Mesenchymal stem cell (in vitro differentiated cells and primary cell): ENCODE measurements at places on chromosomes 11 and 22.

DNA sequence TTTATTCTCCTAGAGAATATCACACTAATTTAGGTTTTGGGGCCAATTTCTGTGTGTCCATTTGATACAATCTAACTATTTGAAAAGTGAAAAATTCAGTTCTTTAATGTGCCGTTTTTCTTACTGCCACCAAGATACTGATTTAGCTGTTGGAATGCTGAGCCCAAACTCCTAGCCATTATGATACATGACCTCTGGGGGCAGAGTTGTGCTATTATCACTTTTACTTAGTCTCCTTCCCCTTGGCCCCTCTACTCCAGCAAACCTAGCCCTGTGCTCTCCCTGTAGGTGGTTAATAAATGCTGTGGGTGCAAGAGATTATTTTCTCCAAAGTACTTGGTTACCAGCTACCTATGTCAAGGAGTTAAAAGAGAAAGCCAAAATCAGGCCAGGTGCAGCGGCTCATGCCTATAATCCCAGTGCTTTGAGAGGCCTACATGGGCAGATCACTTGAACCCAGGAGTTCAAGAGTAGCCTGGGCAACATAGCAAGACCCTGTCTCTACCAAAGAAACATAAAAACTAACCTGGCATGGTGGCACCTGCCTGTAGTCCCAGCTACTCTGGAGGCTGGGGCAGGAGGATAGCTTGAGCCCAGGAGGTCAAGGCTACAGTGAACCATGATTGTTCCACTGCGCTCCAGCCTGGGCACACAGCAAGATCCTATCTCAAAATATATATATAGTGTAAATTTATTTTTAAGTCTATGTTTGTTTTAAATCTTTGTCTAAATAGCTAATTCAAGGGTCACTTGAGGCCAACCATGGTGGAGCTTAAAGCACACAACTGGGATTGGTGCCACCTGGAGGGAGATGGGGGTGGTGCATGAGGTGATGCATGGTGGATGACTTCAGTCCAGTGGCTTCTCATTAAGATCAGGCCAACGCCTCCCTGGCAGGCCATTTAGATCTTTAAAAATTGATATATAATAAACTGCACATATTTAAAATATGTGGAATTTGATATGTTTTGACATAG, 193.2 kb upstream of the PLET1 start:
- H3K36me3 ChIP-seq, result no peaks in the 10 kb centered on the region
- H3K27me3 ChIP-seq, result no peaks in the 10 kb centered on the region
- H3K27ac ChIP-seq, result no peak overlapping the region
- H3K4me1 ChIP-seq, result no peaks in the 10 kb centered on the region

DNA sequence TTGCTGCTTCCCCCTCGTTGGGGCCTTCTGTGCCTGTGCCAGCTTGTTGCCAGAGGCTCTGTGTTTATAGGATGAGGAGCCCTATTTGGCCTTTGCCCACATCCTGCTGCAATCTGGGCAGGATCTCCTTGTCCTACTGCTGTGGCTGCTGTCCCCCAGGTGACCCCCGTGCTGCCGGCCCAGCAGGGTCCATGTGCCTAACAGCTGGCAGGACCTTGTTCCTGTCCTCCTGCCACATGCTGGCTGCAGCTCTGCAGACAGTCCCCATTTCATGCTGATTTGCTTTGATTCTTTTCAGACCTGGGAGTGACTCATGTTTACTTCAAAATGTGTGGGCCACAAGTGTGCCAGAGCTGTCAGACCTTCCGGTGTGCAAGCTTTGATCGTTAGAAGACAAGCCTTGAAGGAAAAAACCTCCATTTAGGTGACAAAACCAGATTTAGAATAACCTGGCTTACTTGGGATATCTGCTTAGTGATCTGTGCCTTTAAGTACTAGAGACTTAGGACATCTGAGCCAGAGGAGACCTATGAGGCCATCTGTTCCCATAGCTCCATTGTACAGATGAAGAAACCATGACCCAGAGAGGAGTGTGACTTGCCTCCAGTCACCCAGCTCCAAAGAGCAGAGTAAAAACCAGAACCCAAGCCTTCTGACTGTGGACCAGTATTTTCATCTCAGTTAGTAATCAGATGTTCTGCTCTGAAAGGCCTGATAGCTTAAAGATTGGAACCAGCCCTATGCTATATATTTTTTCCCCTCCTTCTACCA, 11.1 kb downstream of the NAV2 start:
- no peak overlapping the region for H3K27ac ChIP-seq
- peaks cover 74% of the 10 kb centered on the region for H3K36me3 ChIP-seq
- no peaks in the 10 kb centered on the region for H3K27me3 ChIP-seq
- peak; percentile 36 for DNase-seq

DNA sequence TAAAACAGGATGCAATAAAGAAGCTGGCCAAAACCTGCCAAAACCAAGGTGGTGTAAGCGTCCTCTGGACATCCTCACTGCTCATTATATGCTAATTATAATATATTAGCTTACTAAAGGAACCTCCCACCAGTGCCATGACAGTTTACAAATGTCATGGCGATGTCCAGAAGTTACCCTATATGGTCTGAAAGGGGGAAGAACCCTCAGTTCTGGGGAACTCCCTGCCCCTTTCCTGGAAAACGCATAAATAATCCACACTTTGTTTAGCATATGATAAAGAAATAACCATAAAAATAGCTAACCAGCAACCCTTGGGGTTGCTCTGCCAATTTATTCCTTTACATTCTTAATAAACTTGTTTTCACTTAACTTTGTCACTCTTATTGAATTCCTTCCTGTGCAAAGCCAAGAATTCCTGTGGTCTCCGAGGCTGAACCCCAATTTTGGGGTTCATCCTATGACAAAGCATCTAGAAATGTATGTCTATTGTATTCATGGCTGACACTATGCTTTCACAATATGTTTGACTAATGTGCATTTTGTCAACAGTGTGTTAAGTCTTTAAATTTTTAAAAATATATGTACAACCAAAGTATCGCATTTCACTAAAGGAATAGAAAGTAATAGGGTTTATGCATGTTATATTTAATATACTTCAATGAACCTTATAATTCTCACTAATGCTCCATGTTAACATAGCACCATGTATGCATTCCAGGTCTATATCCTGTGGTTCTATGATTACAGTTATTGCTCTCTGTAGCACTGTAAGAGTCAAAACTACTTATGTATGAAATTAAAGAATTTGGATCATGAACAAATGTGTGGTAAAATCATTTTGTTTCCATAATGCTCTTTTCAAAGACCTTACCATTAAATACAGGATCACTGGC, 25.1 kb downstream of the LGR4 start:
- no peak overlapping the region for H3K4me3 ChIP-seq
- no peak overlapping the region for H3K27ac ChIP-seq
- H3K36me3 ChIP-seq, result no peaks in the 10 kb centered on the region
- H3K4me1 ChIP-seq, result peaks cover 3% of the 10 kb centered on the region

DNA sequence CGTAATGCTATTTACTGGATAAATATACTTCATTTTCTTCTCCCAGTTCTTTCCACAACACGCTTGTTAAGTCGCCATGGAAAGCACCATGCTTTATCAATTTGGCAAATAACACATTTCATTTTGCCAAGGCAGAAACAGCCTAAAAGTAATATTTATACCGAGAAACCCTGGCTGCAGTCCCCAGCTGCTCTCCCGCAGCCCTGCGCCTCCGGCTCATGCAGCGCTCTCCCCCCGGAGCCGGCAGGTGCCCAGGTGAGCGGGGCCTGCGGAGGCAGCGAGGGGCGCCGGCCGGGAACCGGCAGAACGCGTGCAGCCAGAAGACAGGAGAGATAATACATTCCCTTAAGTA, 681 bp upstream of the ARHGEF12 start:
- H3K27ac ChIP-seq, result peak overlapping the region; percentile 93
- H3K36me3 ChIP-seq, result peaks cover 8% of the 10 kb centered on the region
- peak overlapping the region; percentile 94 for H3K4me3 ChIP-seq
- peaks cover 4% of the 10 kb centered on the region for H3K4me1 ChIP-seq
